Activated CD4-positive, alpha-beta T cell treated with anti-CD3 and anti-CD28 coated beads, Interleukin-2, amount 10 ng/mL, durations not matched to agents 24 days and 14 days (primary cell): ENCODE measurements at places on chromosomes 5 and 9.

DNA sequence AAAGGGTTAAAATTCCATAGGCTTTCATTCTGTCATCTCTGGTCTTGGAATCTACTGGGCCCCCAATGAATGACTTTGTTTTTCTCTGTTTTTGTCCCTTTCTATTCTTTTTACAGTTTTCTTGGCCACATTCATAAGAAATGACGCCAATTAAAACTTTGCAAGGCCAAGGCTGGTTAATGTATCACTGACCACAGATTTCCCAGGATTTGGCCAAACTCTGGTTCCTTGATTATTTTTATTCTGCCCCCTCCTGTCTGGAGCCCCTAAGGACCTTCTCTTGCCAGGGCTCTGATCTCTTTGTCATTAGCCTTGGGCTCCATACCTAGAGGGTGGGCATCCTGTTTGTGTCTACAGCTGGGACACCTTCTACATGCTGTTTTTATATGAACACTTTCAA lies 388.9 kb upstream of the PAPPA start:
- H3K4me1 ChIP-seq = no peaks in the 10 kb centered on the region
- no peak for DNase-seq
- no peaks in the 10 kb centered on the region for H3K36me3 ChIP-seq
- no peak overlapping the region for H3K27ac ChIP-seq
- H3K27me3 ChIP-seq = no peaks in the 10 kb centered on the region

- peaks cover 16% of the 10 kb centered on the region for H3K36me3 ChIP-seq
- peaks cover 71% of the 10 kb centered on the region for H3K4me1 ChIP-seq
- H3K27me3 ChIP-seq = peaks cover 12% of the 10 kb centered on the region
Observed at GRCh38 chr9:96020300-96020791, 144.9 kb downstream of the ERCC6L2 start.

DNA sequence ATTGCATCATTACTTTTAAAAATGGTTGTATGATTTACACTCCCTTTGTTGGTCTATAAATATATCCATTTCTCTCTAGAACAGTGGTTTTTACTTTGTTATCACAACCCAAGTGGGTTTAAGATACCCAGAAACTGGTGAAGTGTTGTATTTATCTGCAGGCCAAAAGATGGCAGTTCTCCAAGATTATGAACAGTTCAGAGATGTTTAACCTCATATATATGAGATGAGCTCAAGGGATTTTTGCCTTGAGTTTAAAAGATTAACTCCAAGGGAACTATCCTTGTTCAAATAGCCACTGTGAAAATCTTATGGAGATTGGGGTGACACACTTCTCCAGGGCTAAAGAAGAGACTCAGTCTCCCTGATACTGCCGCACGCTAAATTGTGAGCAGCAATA lies 572.6 kb downstream of the TLE4 start:
- H3K4me3 ChIP-seq = no peak overlapping the region
- no peak for DNase-seq
- H3K36me3 ChIP-seq = no peaks in the 10 kb centered on the region
- H3K27ac ChIP-seq = no peak overlapping the region

- H3K4me3 ChIP-seq = no peak overlapping the region
- H3K36me3 ChIP-seq = peaks cover 65% of the 10 kb centered on the region
- H3K27ac ChIP-seq = no peak overlapping the region
- H3K27me3 ChIP-seq = no peaks in the 10 kb centered on the region
- DNase-seq = no peak
- H3K4me1 ChIP-seq = no peaks in the 10 kb centered on the region
Observed at GRCh38 chr5:76652809-76653414, 29.7 kb upstream of the F2RL2 start.

GRCh38 chr5:81639556-81639955 lies 111.3 kb downstream of the SSBP2 start:
- H3K4me1 ChIP-seq = no peaks in the 10 kb centered on the region
- no peaks in the 10 kb centered on the region for H3K27me3 ChIP-seq
- peaks cover 3% of the 10 kb centered on the region for H3K36me3 ChIP-seq
- H3K27ac ChIP-seq = no peak overlapping the region
- DNase-seq = no peak
- H3K4me3 ChIP-seq = no peak overlapping the region

DNA sequence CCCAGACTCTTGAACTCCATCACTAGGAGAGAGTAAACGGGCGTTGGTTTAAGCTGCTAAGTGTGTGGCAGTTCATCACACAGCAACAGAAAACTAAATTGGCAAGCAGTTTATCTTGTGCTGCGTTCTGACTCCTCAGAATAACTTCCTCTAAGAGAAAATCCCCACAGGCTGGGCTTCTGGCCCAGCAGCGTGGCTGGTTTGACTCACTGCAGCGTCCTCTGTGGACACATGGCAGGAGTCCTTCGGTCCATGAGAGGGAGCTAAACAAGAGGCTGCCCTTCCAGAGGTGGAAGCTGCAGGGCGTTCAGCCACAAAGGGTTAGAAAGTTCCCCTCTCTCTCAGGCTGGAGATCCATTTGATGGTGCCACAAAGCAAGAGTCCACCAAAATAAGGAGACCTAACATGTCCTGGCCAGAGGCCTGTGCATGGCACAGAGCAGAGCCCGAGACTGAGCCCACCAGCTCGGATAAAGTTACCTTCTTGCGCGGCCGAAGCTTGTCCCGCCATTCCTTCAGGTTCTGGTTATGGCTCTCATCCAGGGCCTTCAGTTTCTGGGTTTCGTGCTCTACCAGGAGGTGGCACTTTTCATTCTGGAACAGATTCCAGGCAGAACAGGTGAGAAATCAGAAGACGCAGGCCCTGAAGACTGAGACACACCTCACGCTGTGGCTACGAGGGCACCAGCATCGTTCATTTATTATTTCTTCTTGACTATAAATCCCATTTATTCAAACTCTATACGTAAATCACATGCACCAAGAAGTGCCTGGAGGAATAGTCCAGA lies 46.2 kb upstream of the FBXW11 start:
- no peak overlapping the region for H3K27ac ChIP-seq
- peaks cover 6% of the 10 kb centered on the region for H3K4me1 ChIP-seq
- no peak overlapping the region for H3K4me3 ChIP-seq
- no peaks in the 10 kb centered on the region for H3K27me3 ChIP-seq

DNA sequence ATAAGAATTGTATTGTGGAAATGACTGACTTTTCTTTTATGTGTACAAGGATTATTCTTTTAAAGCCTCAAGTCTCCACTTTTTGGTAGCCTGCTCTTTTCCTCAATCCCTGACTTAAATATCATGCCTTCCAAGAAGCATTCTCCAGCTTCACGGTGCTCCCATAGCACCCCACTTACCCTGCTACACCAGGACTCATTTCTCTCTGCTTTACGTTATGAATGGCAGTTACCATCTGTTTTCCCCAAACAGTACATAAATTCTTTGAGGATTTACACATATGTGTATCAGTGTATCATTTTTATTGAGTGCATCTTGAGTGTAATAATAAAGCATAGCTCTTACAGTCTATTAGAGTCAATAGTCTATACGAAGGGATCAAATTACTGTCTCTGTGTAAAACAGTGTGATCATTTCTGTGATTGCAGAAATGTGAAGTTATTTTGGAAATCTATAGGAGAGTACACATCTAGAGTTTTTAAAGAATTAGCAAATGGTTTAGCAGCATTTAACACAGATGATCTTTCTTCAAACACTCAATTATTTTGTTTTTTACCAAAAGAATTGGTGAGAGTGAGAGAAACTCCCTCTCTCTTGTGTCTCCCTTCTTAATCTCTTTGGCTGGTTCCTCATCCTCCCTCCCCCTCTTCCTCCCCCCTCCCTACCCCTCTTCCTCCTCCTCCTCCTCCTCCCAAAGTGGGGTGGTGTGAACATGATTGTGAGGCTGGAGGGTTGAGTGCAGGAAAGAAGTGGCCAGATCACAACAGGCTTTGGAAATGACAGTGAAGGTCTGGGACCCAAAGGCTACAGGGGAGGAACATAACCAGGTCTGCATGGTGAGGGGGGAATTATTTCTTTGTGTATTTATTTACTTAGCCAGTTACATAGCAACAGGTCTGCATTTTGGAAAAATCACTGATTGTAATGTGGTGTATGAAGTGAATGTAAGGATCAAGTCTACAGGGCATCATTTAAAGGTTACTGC lies 27.6 kb upstream of the ECM2 start:
- no peak overlapping the region for H3K4me3 ChIP-seq
- no peaks in the 10 kb centered on the region for H3K27me3 ChIP-seq
- no peaks in the 10 kb centered on the region for H3K36me3 ChIP-seq
- no peak for DNase-seq
- H3K27ac ChIP-seq = no peak overlapping the region
